ENCODE measurements at places on chromosomes 7 and 10.

DNA sequence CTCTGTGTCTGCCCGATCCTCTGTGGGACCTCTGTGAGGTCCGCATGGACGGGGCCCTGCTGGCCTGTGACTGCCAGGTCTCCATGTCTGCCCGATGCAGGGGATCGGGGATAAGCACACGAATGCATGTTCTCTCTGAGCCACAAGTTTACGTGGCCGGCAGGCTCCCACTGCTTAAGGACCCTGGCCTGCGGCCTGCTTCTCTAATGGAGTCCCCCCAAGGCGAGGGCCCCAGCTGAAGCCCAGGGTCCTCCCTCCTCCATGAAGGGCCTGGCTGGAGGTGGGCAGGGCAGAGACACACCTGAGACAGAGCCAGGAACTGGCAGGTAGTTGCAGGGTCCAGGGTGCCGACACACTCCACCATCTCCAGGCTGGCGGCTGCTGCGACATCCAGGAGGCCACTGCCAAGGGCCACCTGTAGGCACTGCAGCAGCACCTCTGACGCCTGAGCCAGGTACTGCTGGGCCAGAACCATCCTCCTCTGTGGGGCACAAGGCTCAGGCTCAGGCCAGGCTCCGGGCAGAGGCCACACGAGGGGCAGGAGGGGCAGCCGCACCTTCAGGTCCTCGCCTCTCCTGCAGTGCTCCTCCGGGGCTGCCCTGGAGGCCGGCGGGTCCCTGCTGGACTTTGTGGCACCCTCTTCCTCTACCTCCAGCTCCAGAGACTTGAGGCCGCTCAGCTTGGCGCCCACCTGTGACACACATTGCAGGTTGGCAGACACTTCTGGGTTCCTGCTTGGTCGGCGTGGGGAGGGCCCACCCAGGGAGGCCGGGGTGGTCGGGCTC lies 60.9 kb upstream of the NKX6-2 start:
- ATAC-seq: no peak

DNA sequence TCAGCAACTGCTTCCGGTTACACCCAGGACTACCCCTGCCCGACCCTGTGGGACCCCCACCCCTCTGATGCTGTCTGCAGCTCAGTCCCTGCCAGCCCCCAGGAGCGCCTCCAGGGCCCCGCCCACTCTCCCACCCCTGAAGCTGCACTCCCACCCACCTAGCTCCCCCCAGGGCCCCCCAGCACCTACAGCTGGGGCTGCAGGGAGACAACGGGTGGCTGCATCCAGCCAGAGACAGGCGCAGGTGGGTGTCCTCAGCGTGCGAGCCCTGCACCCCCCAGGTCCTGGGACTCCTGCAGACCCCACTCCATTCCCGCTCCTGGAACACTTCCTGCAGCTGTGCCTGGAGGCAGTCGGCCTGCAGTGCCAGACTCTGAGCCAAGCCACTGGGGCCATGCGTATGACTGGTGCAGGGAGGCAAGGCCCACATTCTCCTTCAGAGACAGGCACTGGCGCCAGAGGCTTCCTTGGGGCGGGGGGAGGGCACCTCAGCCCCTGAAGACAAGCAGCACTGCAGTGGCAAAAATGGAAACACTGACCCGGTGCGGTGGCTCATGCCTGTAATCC lies 6.1 kb downstream of the CYP2W1 start:
- ATAC-seq: no peak

- peak; percentile 67 for ATAC-seq
Observed at GRCh38 chr7:152674860-152675758, 832 bp downstream of the XRCC2 start.

GRCh38 chr7:23765943-23766342 lies 55.9 kb downstream of the STK31 start:
- ATAC-seq: no peak

GRCh38 chr10:124470544-124471434 lies 9.2 kb downstream of the LHPP start:
- no peak for ATAC-seq

- ATAC-seq: no peak
Observed at GRCh38 chr10:99656199-99657064, 2.9 kb upstream of the ENTPD7 start.

- ATAC-seq: no peak
Observed at GRCh38 chr7:22879280-22879679, 56.6 kb upstream of the TOMM7 start.

DNA sequence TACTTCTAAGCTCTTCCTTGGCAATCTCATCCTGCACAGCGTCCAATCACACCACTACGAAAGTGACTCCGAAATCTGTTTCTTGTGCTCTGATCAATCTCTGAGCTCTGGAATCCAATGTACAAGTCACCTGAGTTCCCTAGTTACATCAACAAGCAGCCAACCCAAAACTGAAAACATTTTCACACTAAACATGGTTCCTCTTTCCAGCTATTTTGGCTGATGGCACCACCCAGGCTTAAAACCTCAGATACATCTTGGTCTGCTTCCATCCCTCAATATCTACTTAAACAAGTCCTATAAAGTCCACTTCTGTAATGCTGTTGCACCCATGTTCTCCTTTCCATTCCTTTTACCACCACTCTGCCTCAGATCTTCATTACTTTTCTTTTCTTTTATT lies 3.6 kb downstream of the BLOC1S2 start:
- no peak for ATAC-seq

DNA sequence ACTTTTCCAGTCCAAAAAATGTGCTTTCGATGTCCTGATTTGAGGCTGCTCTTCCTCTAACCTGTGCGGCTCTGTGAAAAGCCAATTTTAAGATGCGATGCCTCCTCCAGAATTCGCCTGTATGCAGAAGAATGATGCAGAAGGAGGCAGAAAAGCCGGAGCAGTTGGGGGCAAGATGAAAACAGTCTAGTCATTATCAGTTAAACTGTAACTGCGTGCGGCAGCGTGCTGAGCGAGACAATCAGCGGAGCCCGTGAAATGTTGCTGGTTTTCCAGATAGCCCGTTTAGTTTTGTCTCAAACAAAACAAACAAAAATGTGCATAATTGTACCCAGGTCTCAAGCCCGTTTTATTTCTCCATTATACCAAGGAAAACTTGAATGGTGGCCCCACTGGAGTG lies 137.0 kb upstream of the FGFR2 start:
- no peak for ATAC-seq

DNA sequence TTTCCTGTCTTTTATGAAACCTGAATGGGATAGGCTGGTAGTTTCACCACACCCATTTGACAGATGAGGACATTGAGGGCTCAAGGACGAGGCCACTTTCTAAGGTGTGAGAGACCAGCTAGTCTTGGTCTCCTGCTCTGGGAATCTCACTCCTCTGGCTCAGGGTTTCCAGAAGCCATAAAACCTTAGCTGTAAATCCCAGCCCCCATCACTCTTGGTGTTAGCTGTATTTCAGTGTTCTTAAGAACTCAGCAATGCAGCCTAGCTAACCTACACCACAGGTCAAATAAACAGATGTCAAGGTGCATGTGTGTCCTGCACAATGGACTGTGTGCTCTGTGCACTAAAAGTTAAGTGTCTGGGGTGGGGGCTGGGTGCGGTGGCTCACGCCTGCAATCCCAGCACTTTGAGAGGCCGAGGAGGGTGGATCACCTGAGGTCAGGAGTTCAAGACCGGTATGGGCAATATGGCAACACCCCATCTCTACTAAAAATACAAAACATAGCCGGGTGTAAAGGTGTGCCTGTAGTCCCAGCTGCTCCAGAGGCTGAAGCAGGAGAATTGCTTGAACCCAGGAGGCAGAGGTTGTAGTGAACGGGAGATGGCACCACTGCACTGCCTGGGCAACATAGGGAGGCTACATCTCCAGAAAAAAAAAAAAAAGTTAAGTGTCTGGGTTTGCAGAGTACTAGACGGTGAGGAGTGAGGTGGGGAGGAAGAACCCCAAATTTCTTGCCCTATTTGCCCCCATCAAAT lies 567 bp upstream of the EPO start:
- peak; percentile 75 for ATAC-seq

DNA sequence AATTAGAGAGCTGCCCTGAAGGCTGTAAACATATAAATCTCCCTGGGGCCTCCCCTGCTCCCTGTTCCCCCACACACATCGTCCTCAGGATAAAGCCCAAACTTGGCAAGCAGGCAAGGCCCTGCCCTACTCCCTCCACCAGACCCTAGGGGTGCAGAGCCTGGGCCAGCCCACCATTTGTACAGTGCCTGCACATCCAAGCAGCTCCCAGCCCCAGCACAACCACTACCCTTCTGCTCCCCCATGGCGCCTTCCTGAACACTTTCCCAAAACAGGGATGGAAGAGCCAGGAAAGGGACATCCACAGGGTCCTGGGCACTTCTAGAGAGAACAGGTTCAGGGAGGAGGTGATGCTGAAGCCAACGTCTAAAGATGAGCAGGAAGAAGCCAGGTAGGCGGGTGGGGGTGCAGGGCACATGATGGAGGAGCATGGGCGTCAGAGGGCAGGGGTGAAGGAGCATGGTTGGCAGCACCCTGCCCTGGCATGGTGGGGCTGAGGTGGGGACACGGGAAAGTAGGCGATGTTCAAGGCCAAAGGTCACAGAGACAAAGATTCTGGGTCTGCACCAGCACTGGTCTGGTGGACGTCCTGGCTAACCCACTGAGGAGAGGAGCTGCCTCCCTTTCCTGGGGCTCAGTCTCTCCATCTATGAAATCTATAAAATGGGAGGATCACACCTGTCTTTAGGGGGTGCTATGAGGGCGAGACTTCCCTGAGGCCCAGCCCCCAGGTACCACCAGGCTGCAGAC lies 140.6 kb downstream of the ARHGAP22 start:
- no peak for ATAC-seq

Data from SK-N-SH treated with all-trans-retinoic acid at 6 μM for 48 hours (cell line).